Skeletal muscle cell (primary cell): ENCODE measurements at places on chromosomes 4 and X.
A peak's percentile ranks its signal among the peaks of the same experiment; 100 is the strongest.

DNA sequence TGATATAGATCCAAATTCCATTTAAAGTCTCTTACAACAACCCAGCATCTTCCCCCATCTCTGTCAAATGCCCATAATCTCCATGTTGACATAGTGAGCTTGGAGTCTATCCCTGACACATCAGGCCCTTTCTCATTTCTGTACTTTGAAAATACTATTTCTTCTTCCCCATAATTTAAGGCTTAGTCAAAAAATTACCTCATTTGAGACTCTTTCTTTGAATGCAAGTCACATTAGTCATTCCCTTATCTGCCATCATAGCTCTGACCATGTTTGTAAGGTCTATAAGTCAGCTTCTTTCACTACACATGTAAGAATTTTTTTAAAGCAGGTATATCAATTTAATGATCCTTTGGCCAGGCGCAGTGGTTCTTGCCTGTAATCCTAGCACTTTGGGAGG lies 99.9 kb downstream of the DDX60 start:
- DNase-seq = peak; percentile 16

GRCh38 chrX:153797415-153798015 lies 3.0 kb downstream of the SSR4 start:
- DNase-seq = no peak

DNA sequence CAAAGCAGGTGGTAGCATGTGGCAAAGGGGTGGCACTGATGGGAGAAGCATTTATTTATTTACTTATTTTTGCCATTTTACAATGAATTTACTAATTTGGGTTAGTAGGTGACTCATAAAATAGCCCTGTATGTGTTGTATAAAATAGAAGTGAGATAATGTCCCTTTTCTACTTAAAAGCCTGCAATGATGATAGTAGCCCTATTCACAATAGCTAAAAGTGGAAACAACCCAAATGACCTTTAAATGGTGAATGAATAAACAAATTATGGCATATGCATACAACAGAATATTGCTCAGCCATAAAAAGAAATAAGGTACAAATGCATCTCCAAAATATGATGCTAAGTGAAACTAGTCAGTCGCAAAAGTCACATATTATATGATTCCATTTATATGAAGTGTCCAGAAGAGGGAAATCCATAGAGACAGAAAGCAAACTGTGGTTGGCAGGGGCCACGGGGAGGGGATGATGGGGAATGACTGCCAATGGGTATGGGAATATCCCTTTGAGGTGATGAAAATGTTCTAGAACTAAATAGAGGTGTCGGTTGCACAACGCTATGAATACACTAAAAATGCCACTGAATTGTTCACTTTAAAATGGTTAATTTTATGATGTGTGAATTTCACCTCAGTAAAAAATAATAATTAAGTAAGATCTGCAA lies 35.8 kb upstream of the FAM9C start:
- DNase-seq = no peak

DNA sequence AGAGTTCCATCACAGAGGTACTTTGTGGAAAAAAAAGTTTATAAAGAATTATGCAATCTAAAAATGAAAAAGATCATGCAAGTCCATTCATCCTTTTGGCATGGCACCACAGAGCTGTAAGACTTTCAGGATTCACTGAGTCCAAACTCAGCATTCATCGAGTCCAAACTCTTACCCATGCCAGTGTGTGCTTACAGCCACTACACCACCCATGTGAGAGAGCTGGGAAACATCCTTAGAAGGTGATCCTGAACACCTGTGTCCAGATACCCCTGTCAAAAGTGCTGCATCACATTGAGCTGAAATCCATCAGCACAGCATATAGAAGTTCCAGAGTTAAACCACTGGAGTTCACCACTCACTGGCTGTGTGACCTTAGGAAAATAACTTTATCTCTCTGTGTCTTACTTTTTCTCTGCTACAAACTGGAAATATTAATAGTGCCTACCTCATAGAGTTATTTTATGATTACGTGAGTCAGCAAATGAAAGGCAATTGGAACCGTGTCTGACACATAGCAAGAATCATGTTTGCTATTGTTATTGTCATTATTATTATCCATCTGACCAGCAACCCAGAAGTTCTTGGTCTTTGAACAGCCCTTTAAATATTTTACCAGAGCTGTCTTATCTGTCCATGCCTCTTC lies 115.0 kb upstream of the FTHL17 start:
- no peak for DNase-seq

- DNase-seq = no peak
These were observed 50.0 kb downstream of the SLC7A11 start for GRCh38 chr4:138192113-138192512.

DNA sequence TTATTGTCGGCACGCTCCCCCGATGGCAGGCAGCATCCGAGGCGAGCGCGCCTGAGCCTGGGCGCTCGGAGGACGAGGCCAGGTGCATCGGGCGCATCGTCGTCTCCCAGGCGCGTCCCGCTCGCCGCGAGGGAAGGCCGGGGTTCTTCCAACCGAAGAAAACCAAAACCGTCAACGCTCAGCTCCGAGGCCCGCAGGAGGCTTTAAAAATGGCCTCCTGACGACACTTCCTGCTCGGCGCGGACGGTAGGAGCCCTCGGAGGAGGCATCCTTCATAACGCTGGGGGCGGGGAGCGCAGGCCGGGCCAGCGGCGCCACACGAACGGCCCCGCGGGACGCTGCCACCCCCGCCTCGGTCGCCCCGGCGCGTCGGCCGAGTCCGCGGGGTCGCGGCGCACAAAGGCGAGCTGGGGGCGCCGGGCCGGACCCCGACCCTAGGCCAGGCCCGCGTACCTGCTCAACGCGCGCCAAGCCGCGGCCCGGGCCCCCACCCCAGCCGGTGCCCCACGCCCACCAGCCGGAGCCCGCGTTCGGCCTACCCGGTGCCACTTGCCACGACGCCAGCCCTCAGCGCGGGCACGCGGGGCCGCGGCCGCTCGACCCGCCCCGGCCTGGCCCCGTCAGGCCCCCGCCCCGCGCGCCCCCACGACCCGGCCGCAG lies 501 bp downstream of the ZNF518B start:
- peak; percentile 18 for DNase-seq
